Activated T-cell treated with anti-CD3 and anti-CD28 coated beads, Interleukin-2, amount 50 U/mL, for 4 hours (primary cell): ENCODE measurements at places on chromosomes 11 and 22.

DNA sequence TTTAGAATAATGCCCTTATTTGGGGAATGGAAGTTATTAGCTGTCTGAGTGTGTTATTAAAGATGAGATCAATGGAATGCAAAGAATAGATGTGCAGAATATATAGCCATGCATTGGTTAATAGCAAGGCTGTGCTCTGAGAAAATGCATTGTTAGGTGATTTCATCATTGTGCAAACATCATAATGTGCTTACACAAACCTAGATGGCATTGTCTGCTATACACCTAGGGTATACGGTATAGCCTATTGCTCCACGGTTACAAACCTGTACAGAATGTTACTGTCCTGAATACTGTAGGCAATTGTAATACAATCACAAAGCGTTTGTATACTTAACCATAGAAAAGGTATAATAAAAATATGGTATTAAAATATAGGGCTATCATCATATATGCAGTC lies 25.5 kb downstream of the SLC5A12 start:
- no peak for DNase-seq

DNA sequence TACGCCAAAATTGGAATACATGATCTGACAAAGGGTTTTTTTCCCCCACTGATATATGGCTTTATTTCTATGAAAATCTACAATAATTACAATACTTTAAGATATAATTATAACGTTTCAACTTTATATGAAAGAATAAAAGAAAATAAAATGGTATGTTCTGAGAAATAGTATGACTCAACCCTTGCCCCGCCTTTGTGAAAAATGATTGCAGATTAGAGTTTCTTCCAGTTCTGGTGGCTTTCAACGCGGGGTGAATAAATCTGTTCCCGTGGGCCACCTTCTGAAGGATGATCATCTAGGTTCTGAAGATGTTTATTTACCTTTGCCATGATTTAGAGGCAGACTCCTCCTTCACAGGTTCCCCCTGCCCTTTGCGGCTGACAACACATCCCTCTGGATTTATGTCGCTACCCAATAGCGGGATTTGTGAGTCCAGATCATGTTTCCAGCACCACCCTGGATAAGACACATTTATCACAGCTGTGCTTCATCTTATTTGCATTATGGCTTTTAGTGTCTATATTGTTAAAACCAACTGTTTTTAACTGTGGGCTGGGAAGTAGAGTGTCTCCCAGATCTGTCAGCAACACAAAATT lies 607.0 kb upstream of the KIRREL3 start:
- DNase-seq, result no peak

DNA sequence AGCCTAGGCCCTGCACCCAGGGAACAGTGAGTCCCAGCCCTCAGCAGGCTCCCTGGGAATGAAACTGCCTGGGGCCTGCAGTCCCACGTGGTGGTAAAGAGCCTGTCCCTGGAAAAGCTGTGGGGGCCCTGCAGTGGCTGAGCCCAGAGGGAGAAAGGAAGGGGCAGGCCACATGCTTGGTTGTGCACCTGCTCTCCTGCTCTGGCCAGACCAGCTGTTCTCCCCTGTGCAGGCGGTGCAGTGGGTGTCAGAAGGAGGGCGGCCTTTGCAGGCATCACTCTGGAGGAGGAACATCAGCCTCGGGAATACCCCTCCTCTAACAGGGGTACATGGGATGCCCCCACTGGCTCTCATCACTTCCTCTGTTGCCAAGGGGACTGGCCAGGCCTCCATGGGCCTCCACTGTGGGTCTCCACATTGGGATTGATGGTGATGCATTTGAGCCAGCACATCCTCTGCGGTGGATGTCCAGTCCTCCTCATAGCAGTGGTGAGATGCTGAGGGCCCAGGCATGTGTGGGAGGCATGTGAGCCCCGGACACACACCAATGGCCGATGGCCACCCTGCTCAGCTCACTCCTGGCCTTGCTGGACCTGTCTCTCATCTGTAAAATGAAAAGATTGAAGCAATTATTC lies 690.4 kb downstream of the BRD1 start:
- DNase-seq, result no peak

GRCh38 chr11:132942611-132943356 lies 589.5 kb downstream of the OPCML start:
- DNase-seq, result no peak

DNA sequence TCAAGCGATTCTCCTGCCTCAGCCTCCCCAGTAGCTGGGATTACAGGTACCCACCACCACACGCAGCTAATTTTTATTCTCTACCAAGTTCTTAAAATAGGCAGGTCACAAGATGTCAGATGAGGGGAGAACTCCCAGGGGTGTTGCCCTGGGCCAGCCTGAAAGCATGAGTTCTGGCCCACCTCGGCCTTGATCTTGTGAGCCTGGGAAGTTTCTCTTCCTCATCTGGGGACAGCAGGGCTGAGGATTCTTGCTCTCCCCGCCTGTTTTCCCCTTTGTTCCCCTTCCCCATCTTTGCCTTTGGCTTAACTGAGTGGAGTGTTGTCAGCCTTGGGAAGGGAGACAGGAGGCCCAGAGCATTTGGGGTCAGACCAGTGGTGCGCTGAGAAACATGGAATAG lies 3.5 kb downstream of the PDXP start:
- no peak for DNase-seq

GRCh38 chr11:24502425-24502824 lies 5.6 kb downstream of the LUZP2 start:
- no peak for DNase-seq

GRCh38 chr11:26095340-26095739 lies 236.6 kb upstream of the ANO3 start:
- DNase-seq, result no peak
